Adipose tissue (tissue), 3 donors: ENCODE measurements at places on chromosomes 13 and 19. TPM values are rescaled to one million over a fixed set of nuclear protein-coding genes. Genes with fewer than 3 reads are reported as not detected.

Gene OR4F17
- polyA plus RNA-seq: not detected

Gene USHBP1
- polyA plus RNA-seq: 28.0 TPM

Gene RYR1
- 0.79 TPM for polyA plus RNA-seq

Gene EFNA2
- not detected for polyA plus RNA-seq

Gene FCAR
- 10.1 TPM for polyA plus RNA-seq

Gene FCGBP
- polyA plus RNA-seq: 16.7 TPM

Gene CKM
- 12.5 TPM for polyA plus RNA-seq

Gene ADPRHL1
- 3.8 TPM for polyA plus RNA-seq

Gene ERICH4
- polyA plus RNA-seq: not detected

Gene NFIX
- 12.3 TPM for polyA plus RNA-seq

Gene CGB3
- polyA plus RNA-seq: not detected

Gene OCEL1
- polyA plus RNA-seq: 30.6 TPM

Gene IGFL3
- polyA plus RNA-seq: not detected

Gene KIR2DL1
- not detected for polyA plus RNA-seq

Gene ZNF177
- 0.56 TPM for polyA plus RNA-seq

Gene CEACAM16
- not detected for polyA plus RNA-seq

Gene KCNK6
- 3.2 TPM for polyA plus RNA-seq

Gene C1QTNF9
- polyA plus RNA-seq: 3.3 TPM

Gene MEF2B
- 0.22 TPM for polyA plus RNA-seq

Gene POU2F2
- 0.83 TPM for polyA plus RNA-seq

Gene SNRPD2
- 370 TPM for polyA plus RNA-seq

Gene TMPRSS9
- polyA plus RNA-seq: not detected

Gene APOC4
- not detected for polyA plus RNA-seq
